Naive thymus-derived CD8-positive, alpha-beta T cell (primary cell): ENCODE measurements at places on chromosomes 7 and 10.

DNA sequence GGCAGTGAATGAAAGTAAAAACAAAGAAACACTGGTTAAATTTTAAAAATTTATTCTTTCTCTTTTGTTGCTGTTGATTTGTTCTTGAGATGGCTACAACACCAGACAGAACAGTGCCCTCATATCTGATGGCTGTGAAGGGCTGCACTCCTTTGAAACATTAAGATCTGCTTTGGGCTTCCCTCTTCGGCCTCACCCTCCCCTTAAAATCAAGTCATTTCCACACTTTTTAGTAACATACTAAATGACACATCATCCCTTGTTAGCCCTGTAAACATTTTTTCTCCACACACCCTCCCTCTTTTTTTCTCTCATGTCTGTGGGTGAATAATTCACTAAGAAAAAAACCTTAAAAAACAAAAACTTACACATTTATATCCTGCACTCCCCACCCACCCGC is 16.4 kb downstream of the IRF5 start:
- no peak for DNase-seq

DNA sequence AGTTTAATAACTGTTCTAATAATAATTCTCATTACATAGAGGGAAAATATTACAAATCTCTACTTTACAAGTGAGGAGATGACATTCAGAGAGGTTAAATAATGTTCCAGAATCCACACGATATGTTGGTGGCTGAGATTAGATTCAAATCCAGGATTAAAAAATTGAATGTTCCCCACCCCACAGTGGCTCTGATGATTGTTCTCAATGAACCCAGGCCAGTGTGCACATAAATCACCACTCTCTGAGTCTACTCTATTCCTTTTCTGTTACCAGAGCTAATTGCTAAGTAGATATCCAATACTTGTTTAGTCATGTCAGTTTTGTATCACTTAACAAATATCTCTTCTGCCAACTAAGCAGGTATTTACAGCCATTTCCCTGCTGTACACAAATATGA is 281.0 kb downstream of the ABCA13 start:
- DNase-seq: no peak

- no peak for DNase-seq
Observed at GRCh38 chr7:94701555-94701973, 45.6 kb upstream of the SGCE start.

DNA sequence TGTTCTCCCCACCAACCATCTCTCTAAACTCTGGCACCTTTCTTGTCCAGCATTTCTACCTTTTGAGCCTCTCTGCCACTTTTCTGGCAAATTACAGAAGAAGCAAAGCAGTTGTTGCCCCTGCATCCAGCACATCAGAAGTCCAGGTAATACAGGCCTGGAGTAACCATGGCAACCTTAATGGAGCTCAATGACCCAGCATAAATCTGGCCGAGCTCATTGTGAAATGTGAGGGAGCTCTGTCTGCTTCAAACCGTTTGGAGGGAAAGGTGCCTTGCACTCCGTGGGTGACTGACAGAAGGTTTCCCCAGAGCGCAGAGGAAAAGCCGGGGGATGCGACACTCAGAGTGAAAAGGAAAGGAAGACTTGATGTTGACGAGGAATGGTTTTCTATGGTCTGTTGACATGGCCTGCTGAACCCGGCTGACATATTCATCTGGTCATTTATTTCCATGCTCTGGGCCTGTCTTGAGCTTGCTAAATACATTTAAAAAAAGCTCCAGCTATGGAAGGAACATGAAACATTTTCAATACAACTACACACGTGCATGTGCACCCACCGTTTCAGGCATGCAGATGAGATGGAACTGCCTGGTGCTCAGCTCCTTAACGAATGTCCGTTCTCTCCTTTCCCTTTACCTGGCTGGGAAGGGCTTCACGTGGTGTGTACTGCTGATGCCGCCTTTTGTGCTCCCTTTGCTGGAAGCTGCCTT is 74.9 kb downstream of the ADRA2A start:
- DNase-seq: no peak

DNA sequence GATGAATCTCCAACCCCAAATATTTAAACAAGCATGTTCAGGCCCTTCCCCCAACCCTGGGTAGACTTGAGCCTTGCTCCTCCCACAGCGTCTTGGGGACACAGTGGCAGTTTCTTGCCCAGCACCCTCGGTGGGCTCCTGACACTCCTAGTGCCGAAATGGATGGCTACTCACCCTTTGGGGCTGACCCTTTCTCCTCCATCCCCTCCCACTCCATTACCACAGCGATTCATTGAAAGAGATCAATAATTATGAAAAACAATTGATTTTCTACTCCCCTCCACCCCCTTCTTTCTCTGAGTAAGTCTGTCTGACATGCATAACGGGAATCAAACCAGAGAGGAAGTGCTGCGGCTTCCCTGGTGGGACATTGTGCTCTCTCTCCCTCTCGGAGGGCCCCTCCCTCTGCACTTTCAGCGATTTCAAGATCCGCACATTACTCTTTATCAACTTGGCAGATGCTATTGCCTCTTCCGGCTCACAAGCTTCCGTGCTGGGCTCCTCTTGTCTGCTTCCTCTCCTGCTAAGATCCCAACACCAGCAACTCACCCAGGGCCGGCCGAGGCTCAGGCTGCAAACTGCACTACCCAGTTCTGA is 79.0 kb upstream of the PLXNA4 start:
- DNase-seq: peak; percentile 71
